ENCODE measurements at places on chromosomes 3 and 15.
A peak's percentile ranks its signal among the peaks of the same experiment; 100 is the strongest.

DNA sequence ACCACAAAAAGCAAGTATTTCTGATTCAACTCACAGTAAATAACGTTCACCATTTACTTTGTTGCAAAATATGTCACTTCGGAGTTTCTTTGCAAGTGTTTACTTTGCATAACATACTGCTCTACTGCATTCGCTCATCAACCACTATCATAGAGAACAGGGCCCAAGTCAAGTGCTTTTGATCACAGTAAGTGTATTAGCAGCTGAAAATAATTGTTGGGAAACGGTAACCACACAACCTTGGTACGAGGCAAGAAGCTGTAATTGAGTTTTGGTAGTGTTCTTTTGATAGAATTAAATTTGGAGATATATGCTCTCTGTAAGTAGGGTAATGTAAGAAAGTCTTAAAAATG is 80.1 kb downstream of the SATB1 start:
- DNase-seq, result no peak

DNA sequence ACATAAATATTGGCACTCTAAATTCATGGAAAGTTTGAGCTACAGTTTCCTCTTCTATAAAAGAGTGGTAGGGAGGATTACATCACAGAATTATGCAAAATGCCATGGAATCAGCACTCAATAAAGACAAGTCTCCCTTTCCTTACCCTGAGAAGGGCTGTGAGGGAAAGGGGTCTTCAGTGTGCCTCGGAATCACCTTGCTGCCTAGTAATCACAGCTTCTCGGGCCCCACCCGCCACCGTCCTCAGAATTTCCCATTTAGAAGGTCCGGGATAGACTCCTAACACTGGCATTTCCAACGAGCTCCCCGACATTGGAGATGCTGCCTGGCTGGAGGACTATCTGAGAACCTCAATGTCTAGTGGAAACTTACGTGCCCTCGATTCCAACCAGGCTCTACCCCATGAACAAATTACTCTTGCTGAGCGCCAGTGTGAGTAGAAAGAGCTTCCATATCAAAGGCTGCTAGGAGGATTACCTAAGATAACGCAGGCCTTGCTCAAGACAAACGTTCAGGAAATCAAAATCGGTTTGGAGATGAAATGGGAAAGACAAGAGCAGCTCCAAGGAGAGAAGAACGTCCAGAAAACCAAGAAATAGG is 92.1 kb upstream of the CHD2 start:
- DNase-seq, result no peak

- DNase-seq, result no peak
These were observed 116.1 kb downstream of the PDE8A start for GRCh38 chr15:85097725-85098124.

GRCh38 chr3:138901567-138901966 is 45.4 kb downstream of the FOXL2 start:
- DNase-seq, result no peak

GRCh38 chr15:60718661-60719069 is 239.7 kb upstream of the ICE2 start:
- DNase-seq, result no peak

DNA sequence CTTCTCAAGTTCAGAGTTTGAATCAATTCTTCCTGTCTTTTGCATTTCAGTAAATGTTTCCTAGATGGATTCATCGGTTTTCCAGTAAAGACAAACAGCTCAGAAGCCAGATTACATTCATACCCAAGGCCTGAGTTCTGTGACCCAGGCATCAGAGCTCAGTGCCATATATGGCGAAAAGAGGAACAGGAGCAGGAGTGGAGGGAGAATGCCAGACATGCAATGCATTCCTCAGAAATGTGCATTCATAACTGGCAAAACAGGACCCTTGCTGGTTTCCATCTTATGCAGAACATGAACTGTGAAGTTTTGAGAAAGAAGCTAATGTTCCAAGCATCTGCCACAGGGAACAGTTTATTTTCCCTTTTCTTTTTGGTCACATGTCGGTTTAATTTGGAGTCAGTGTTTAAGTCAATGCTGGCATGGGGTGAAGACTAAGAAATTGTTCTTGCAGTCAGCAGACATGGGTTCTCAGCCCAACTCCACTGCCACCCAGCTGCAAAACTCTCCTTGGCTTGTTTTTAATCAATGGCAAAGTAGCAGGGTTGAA is 116.5 kb downstream of the LPP start:
- peak; percentile 89 for DNase-seq

- DNase-seq, result no peak
These were observed 36.8 kb upstream of the NEO1 start for GRCh38 chr15:73015493-73015892.

DNA sequence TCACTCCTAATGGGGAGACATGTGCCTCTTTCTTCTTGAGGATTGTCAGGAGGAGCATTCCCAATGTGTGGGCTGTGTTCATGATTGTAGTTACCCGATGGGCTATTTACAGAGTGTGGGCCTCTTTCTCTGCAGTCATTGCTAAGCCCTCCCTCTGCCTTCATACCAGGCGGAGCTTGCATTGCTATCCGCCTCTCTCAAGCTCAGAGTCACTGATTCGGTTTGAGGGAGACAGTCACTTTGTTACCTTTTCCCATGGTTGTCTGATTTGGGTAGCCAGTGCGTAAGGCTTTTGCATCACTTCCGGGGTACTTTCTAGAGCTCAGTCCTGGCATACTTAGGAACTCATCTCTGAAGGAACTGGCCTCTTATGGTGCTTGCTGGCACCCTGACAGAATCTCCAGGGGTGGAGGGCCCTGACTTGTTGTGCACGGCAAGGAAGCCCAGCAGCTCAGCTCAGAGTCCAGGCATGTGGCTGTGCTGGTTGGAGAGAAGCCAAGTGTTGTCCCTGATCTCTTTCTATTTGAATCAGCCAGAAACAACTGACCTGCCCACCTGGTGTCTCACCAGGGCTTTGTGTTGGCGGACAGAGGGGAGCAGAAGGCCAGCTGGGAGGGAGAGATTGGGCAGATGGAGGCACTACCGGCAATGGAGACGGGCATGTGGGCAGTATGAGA is 79.8 kb downstream of the EPHB1 start:
- DNase-seq, result peak; percentile 77

DNA sequence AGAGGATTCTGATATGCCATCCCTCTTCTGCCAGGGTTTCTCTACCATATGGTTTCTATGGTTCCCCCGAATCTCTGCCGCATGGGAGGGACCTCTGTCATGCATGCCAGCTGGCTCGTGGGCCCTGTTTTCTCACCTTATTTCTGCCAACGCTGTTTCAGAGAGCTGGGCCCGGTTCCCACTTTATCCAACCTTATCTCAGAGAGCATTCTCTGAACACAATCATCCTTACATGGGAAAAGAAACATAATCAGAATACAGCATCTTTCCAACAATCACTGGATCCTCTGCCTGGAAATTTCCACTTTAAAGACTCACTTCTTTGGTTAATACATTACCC is 234.5 kb upstream of the ZBTB20 start:
- DNase-seq, result no peak

GRCh38 chr3:100864471-100865250 is 128.6 kb downstream of the ABI3BP start:
- peak; percentile 9 for DNase-seq
